ENCODE measurements at places on chromosomes 7 and 10.

DNA sequence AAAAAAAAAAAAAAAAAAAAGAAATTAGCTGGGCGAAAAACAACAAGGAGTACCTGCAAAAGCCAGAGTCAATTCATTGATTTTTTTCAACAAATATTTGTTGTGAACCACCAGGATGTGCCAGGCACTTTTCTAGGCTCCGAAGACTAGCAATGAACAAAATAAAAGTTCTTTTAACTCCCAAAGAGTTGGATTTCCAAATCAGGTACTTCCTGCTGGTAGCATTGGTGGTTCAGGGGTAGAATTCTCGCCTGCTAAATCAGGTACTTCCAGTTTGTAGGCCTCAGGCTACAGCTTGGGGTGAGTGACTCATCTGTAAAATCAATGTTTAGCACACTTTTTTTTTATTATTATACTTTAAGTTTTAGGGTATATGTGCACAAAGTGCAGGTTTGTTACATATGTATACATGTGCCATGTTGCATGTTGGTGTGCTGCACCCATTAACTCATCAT lies 10.9 kb downstream of the PPA1 start:
- DNase-seq = no peak

DNA sequence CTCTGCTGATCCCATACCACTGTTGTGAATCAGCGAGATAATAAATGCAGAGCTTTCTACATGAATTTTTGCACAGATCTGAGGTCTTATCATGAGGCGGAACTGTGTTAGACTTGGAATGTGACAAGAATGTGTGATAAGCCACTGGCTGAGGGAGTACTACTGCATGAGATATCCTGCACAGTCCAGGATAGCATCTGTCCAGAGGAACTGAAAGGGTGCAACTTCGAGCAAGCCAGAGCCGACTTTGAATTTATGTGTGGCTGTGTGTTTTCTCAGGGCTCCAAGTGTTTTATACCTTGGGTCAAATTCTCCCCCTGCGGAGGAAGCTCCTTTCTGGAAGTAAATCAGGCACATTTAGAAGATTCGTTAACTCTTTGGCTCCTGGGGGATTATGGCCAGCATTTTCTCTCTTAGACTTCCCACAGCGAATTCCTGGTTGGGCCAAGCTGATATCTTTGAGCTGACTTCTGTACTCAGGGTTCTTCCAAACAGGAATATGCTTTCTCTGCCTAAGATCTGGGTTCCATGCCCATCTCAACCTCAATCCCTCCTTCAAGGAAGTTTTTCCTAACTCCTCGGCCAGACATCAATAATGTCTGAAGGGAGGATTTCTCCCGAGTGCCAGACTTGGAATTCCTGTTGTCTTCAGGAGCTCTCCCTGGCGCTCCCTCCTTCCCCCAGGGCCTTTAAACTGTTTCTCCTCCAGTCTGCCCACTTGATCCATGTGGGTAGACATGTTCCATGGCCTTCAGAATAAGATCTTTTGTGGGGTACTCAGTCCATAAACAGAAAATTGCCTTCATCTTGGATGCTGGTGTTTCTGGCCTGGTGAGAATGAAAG lies 2.5 kb upstream of the MEST start:
- DNase-seq = peak; percentile 27

GRCh38 chr7:11538751-11539299 lies 293.2 kb downstream of the THSD7A start:
- DNase-seq = peak; percentile 52

DNA sequence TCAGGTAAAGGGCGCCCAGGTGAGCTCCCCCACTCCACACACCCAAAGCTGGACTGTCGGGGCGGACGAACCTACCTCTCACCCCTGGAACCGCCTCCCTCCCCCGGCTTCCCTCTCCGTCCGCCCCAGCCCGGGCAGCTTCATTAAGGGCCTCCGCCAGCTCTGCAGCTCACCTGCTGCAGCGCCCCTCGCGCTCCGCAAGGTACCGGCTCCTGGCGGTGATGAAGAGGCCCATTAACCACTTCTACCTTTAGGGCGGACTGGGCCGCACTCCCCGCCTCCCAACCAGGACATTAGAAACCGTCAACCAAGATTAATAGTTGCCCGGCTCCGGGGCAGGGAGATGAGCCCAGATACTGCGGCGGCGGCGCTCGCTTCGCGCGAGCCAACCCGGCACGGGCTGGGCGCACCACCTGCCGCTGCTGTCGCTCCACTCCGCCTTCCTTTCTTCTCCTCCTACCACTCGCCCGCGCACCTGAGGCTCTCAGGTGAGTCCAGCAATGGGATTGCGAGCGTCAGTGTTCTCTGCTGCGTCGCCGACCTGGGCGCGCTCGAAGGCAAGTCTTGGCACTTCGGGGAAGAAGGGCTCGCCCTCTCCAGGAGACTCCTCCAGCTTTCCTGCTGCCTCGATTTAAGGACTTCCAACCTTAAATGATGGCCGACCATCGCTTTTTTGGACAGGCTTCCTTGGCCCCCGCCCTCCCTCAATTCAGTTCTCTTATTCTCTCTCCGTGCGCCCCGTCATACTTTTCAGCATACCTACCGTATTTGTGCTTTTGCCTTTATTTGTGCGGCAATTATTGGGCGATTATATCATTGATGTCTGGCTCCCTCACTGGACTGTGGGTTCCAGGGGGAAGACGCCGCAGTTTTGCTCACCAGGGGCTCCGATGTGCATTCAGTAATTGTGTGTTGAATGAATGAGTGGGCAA lies 13.6 kb upstream of the KAZALD1 start:
- DNase-seq = no peak

DNA sequence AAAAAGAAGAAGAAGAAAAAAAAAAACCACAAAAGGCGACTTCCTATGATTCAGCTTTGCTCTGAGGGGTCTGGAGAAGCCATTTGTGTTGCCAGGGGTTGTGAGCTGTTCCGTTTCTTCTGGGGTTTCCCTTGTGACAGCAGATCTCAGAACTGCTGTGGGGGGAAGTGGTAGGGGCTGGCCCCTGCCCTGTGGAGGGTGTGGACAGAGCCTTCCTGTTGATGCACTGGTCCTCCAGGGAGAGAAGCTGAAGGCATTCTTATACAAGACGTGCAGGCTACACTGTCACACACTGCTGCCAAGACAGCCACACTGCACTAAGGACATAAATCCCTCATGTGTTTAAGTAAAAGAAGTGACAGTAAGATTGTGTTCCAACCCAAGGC lies 17.3 kb upstream of the CSGALNACT2 start:
- no peak for DNase-seq

GRCh38 chr7:28793381-28794085 lies 164.6 kb downstream of the TRIL start:
- no peak for DNase-seq

- no peak for DNase-seq
These were observed 32.9 kb downstream of the VOPP1 start for GRCh38 chr7:55539380-55539779.

GRCh38 chr10:299969-300368 lies 164.7 kb downstream of the ZMYND11 start:
- no peak for DNase-seq

- DNase-seq = no peak
These were observed 57.1 kb upstream of the KMT2E start for GRCh38 chr7:104956753-104957450.

DNA sequence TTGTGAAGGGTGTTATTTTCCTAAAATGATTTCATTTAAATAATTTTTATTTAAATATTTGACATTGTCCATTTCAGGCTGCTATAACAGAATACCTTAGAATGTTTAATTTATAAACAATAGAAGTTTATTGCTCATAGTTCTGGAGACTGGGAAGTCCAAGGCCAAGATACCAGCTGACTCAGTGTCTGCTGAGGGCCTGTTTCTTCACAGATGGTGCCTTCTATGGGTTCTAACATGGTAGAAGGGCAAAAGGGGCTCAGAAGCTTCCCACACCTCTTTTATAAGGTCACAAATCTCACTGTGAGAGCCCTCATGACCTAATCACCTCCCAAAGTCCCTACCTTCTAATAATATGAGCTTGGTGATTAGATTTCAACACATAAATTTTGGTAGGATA lies 50.7 kb downstream of the MTURN start:
- no peak for DNase-seq

DNA sequence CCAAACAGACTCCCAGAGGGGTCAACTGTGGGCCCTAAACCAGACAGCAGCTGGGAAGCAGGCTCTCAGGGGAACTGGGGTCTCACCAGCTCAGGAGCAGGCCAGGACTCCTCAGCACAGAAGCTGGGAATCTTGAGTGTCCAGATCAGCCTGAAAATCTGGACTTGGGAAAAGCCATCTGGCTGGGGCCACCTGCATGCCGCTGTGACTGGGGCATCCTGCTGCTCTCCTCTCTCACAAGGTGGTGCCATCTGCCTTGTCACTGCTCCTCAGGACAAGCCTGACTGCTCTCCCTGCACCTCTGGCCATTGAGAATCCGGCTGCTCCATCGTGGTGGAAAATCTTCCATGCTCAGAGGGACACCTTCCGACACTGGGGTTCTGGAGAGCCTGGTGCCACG lies 141.4 kb downstream of the PLPP4 start:
- DNase-seq = no peak

DNA sequence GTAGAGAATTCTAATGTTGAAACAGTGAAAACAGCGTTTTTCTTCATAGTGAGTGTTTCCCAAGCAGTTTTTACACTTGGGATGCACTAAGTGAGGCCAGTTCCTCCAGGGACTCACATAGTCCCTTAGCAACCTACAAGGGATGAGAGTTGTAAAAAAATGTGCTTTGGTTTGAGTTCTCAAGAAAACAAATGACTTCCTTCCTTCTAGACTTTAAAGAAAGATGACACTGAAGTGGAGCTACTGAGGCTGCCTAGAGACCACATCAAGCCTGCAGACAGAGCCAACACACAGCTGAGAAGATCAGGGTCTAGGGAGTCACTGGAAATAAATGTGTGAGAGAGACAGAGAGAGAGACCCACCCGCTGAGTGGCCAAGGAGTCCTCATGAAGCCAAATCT lies 264.4 kb downstream of the TNS3 start:
- DNase-seq = no peak

DNA sequence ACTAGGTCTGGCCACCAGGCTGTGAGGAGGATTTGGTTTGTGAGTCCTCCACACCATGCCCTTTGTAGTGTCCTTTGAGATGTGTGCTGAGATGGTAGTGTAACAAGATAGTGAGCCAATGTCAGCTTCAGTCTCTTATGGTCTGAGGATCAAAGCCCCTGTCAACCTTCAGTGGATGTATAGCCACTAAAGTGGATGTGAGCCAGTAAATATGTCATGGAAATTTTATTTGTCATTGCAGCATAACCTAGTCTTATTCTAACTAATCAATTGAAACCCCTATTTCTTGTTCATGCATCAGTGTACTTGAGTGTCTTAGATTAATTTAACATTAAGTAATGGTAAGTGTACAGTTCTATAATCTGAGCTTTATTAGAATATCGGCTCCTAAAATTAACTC lies 51.0 kb upstream of the WAC start:
- no peak for DNase-seq

GRCh38 chr7:3916146-3916545 lies 615.1 kb downstream of the SDK1 start:
- DNase-seq = no peak

- peak; percentile 40 for DNase-seq
These were observed 1.7 kb downstream of the PLEKHS1 start for GRCh38 chr10:113753020-113753692.
